ENCODE measurements at places on chromosomes 12 and 14. TPM values are rescaled to one million over a fixed set of nuclear protein-coding genes. Genes with fewer than 3 reads are reported as not detected.

The SDS gene
- 0.31 TPM for total RNA-seq

The ARHGEF25 gene
- total RNA-seq: 11.9 TPM

The AKAP5 gene
- 2.8 TPM for total RNA-seq

The CCDC175 gene
- total RNA-seq: 0.16 TPM

The DNAH10 gene
- total RNA-seq: 0.09 TPM

DNA sequence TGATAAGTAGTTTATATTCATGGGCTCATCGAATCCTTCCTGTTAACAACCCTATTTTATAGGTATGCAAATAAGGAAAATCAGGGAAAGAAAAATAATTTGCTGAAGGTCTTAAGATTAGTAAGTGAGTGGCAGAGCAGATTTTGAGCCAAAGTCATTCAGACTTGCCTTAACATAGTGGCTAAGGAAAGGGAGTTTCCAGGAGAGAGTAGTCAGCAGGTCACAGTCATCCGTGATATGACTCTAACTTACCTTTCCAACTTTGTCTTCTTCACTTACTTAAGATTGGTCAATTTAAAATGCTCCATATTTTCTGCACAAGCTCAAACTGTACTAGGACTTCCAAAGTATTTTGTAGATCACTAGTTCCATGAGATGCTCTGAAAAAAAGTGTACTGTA lies 46.6 kb downstream of the AKAP6 start:
- no peaks in the 10 kb centered on the region for H3K36me3 ChIP-seq
- H3K27me3 ChIP-seq: no peaks in the 10 kb centered on the region
- H3K4me1 ChIP-seq: peaks cover 16% of the 10 kb centered on the region
- no peak overlapping the region for H3K27ac ChIP-seq

GRCh38 chr12:83322809-83323208 lies 636.1 kb downstream of the TMTC2 start:
- no peak overlapping the region for H3K27ac ChIP-seq
- no peak overlapping the region for H3K4me3 ChIP-seq
- no peaks in the 10 kb centered on the region for H3K27me3 ChIP-seq
- no peaks in the 10 kb centered on the region for H3K4me1 ChIP-seq

- H3K27ac ChIP-seq: no peak overlapping the region
- no peaks in the 10 kb centered on the region for H3K27me3 ChIP-seq
- no peak overlapping the region for H3K4me3 ChIP-seq
- H3K36me3 ChIP-seq: peaks cover 5% of the 10 kb centered on the region
- H3K4me1 ChIP-seq: peaks cover 20% of the 10 kb centered on the region
- no peak for DNase-seq
Observed at GRCh38 chr12:63930971-63931370, 86.5 kb downstream of the SRGAP1 start.

GRCh38 chr12:45543887-45544286 lies 185.6 kb upstream of the ARID2 start:
- H3K4me3 ChIP-seq: no peak overlapping the region
- no peaks in the 10 kb centered on the region for H3K36me3 ChIP-seq
- no peaks in the 10 kb centered on the region for H3K4me1 ChIP-seq

GRCh38 chr14:56816574-56817391 lies 6.5 kb upstream of the OTX2 start:
- peak overlapping the region; percentile 75 for H3K4me3 ChIP-seq
- H3K27me3 ChIP-seq: peaks cover 95% of the 10 kb centered on the region
- peaks cover 54% of the 10 kb centered on the region for H3K4me1 ChIP-seq
- H3K27ac ChIP-seq: no peak overlapping the region

- no peaks in the 10 kb centered on the region for H3K27me3 ChIP-seq
- peaks cover 23% of the 10 kb centered on the region for H3K4me1 ChIP-seq
- no peak overlapping the region for H3K4me3 ChIP-seq
- H3K36me3 ChIP-seq: no peaks in the 10 kb centered on the region
- 0 out of 2 replicates have a peak overlapping the region, but pooled peaks have one; percentile 20 for H3K27ac ChIP-seq
Observed at GRCh38 chr14:100423317-100424010, 100.3 kb downstream of the SLC25A47 start.

DNA sequence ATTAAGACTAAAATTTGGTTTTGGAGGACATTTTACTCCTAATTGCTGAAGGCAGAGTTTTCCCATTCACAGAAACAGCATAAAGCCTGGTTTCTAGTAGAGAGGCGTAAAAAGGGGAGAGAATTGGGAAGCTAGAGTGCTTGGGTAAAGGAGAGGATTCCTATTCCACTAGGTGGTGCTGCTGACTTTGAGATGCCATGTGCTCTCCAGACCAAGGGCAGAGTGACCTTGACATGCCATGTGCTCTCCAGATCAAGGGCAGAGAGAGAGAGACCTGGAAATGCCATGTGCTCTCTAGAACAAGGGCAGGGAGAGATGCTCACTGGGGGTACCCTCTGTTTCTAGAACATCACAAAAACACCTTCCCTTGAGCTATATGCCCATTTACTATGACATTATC lies 176.2 kb upstream of the PDZRN4 start:
- H3K27me3 ChIP-seq: peaks cover 13% of the 10 kb centered on the region
- H3K36me3 ChIP-seq: peaks cover 60% of the 10 kb centered on the region
- DNase-seq: no peak
- no peak overlapping the region for H3K4me3 ChIP-seq

- DNase-seq: no peak
- no peaks in the 10 kb centered on the region for H3K36me3 ChIP-seq
- H3K4me1 ChIP-seq: peaks cover 14% of the 10 kb centered on the region
- H3K27me3 ChIP-seq: no peaks in the 10 kb centered on the region
- H3K4me3 ChIP-seq: no peak overlapping the region
Observed at GRCh38 chr12:26101350-26101734, 23.5 kb downstream of the BHLHE41 start.

- H3K36me3 ChIP-seq: no peaks in the 10 kb centered on the region
- no peak overlapping the region for H3K27ac ChIP-seq
- H3K4me3 ChIP-seq: no peak overlapping the region
- H3K4me1 ChIP-seq: peaks cover 10% of the 10 kb centered on the region
- DNase-seq: no peak
- no peaks in the 10 kb centered on the region for H3K27me3 ChIP-seq
Observed at GRCh38 chr12:90167518-90168208, 459.0 kb upstream of the ATP2B1 start.

DNA sequence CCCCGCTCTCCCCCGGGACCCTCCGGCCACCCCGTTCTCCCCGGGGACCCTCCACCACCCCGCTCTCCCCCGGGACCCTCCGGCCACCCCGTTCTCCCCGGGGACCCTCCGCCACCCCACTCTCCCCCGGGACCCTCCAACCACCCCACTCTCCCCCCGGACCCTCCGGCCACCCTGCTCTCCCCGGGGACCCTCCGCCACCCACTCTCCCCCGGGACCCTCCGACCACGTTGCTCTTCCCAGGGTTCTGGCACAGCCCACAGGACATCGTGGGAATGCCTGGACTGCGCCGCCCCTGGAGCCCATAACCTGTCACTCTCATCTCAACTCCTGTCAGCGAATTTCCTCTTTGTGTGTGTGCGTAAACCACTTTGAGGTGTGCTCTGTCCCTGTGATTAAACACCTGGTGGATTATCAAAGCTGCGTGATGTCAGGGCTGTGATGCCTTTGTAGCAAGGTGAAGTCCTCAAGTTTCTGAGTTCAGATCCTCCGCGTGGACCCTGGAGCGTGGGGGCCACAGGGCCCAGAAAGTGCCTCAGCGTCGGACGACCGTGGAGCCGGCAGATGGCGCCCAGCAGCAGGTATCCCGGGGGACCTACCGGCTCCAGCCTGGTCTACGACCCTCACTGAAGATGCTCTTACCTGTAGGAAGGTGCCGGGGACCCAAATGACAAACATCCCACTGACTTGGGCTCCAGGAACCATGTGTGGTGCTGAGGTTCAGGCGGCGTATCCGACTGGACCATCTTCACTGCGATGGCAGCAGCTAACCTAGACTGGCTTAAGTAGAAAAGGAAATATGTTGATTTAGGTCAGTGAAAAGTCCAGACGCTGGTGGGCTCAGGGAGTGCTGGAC lies 63.2 kb upstream of the GALNT9 start:
- no peak for DNase-seq
- H3K4me1 ChIP-seq: peaks cover 19% of the 10 kb centered on the region
- H3K27me3 ChIP-seq: peaks cover 79% of the 10 kb centered on the region
- no peak overlapping the region for H3K27ac ChIP-seq
- no peaks in the 10 kb centered on the region for H3K36me3 ChIP-seq
